Activated T-cell treated with anti-CD3 and anti-CD28 coated beads, Interleukin-2, amount 50 U/mL, for 72 hours (primary cell): ENCODE measurements at places on chromosomes 7 and 10.

DNA sequence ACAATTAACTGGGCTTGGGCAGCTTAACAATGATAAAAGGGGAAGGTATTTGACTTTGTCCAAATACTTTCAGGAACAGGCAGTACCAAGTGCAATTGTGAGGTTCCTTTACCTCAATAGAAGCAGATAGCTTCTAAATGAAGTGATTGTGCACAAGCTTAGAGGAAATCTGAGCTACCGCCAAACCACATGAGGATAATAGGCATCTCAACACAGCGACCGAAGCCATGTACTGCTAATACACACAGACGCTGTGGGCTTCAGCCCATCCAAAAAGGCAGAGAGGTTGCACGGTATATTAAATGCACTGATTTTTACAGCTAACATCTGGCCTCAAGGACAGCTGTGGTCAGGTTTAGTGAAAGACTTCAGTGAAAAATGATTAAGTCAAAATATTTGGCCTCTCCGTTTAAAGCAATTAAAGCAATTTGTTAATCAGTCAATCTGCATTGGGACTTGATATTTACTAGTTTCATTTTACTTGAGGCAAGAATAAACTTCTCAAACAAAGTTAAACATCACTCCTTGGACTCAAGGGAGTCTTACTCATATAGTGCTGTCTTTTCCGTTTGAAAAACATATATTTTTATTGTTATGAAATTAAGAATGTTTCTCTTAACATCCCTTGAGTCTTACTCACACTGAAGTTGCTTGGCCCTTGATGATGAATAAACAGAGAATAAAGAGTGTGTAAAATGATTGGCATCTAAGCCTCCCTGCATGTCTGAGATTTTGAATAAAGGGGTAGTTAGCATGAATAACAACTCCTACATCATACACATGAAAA is 306.3 kb downstream of the C7orf25 start:
- DNase-seq, result no peak

DNA sequence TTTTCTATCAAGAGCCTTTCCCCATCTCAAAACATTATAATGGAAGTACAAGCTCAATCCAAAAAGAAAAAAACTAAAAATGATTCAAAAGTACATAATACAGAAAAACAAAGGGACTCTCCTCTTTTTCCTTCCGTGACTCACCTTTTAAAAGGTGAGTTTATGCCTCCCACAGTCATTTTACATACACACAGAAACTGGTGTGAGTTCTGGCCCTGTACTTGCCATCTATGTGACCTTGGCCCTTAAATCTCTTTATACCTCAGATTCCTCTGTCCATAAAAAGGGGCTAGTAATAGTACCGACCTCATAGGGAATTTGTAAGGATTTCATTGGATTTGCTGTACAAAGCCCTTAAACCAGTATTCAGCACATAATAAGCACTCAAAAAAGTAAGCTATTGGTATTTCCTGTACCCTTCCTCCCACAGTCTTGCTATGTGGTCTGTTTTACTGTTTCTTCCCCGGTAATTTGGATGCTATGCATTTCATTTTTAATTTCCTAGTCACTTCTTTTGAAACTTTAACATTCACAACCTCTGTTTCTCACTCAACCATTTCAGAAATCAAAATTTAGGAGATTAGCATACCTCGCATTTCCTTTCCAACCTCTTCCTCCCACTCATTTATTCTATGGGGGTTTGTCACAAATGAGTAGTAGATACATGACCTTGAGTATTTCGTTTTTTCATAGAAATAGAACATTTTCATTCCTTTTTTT is 39.0 kb downstream of the STK17A start:
- no peak for DNase-seq

DNA sequence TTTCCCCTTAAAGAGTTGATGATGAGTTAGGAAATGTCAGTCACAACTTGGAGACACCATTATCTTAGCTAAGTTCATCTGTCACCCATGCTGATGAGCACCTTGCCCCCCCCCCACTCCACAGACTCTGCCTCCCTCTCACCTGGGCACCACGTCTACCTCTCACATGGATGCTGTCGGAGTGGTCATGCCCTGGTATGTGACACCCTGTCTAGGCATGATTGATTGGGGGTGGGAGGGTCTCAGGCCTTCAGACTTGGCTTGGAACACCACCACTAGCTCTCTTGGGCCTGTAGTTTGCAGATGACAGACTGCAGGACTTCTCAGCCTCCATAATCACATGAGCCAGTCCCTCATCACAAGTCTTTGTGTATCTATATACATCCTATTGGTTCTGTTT is 78.0 kb downstream of the WDR37 start:
- no peak for DNase-seq

DNA sequence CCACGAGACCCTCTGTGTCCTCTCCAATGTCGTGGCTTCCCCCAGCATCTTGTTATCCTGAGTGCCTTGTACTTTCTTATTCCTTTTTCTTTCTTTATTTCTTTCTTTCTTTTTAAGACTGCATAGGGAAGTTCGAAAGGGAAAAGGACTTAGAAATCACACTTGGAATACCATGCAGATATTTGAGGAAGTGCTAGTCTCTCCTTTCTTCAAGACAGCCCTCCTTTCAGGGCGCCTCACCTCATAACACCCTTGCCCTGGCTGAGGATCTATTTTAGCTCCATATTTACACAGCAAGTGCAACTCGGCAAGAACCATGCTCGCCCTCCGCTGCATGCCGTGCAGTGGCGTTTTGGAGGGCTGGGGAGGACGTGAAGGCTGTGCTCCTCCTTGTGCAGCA is 232.3 kb upstream of the GLI3 start:
- no peak for DNase-seq

GRCh38 chr10:89646889-89647657 is 2.0 kb upstream of the PANK1 start:
- no peak for DNase-seq

DNA sequence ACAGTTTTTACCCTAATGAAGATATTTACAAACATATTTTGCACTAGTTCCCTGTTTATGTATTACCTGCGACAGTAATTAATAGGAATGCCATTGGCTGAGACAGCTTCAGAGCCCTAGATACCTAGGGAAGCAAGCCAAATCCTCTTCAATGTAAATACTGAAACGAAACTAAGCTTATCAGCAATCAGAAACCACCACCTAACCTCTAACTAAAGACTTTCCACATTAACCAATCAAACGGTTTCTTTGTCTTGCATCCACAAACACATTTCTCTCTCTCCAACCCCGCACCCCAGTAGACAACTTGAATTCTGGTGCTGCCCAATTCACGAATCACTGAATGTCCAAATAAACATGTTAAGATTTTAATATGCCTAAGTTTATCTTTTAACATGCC is 474.4 kb upstream of the C7orf33 start:
- no peak for DNase-seq

GRCh38 chr7:82481499-82482097 is 38.0 kb upstream of the CACNA2D1 start:
- no peak for DNase-seq

- DNase-seq, result no peak
These were observed at the start of gene LRIT1 for GRCh38 chr10:84241185-84241790. Gene LRIT1 (minus strand): TSS chr10:84241546. CDS start chr10:84241439, 107 bp downstream.

GRCh38 chr7:138506764-138507163 is 46.7 kb downstream of the TRIM24 start:
- no peak for DNase-seq
